ENCODE measurements at places on chromosomes 16 and 17.

- no peak for DNase-seq
Measured at GRCh38 chr16:48632137-48632774, 22.3 kb upstream of the N4BP1 start.

- DNase-seq = no peak
Measured at GRCh38 chr16:17921357-17921978, 415.1 kb downstream of the NPIPA8 start.

GRCh38 chr17:76506408-76507345 is 5.5 kb upstream of the RHBDF2 start:
- peak; percentile 95 for DNase-seq

DNA sequence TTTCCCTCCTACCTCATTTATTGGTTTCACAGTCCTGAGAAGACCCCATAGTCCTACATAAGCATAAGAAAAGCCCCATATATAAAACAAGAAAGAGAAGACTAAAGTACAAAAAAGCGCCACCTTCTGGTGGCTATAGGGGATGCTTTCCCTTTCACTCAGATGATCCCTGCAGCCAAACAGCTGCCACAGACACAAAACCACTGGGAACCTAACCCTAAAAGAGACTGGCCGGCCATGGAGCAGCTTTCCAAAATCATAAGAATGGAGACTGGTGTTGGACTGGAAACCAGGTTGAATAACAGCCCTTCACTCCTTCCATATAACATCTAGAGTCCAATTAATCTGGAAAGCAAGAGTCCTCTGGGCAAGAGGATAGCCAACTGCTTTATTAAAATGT is 11.4 kb downstream of the DYNC1LI2 start:
- no peak for DNase-seq

GRCh38 chr16:87652799-87653198 is 50.5 kb downstream of the JPH3 start:
- no peak for DNase-seq

All from central memory CD8-positive, alpha-beta T cell (primary cell).